Activated naive CD8-positive, alpha-beta T cell treated with anti-CD3 and anti-CD28 coated beads for 36 hours (primary cell): ENCODE measurements at places on chromosomes 2 and 18.

- DNase-seq, result no peak
Measured at GRCh38 chr2:128628206-128628605, 309.5 kb upstream of the HS6ST1 start.

- no peak for DNase-seq
Measured at GRCh38 chr2:66686755-66687154, 251.8 kb downstream of the MEIS1 start.

DNA sequence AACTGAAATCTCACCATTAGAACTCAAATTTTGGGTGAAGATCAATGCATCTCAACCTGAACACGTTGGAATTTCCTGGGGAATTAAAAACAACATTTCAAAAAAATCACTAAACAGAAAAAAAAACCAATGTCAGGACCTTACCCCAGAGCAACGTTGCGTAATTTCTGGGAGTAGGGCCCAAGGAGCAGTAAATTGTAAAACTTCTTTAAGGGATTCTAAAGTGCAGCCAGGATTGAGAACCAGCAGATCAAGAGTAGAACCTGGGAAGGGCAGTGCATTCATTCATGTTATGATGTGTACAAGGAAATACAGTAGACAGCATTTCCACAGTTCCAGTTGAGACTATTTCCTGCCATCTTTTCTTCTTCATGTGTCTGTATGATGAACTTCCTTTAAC lies 56.9 kb downstream of the RHBDD1 start:
- no peak for DNase-seq

GRCh38 chr2:222760301-222760897 lies 88.9 kb downstream of the MOGAT1 start:
- no peak for DNase-seq

DNA sequence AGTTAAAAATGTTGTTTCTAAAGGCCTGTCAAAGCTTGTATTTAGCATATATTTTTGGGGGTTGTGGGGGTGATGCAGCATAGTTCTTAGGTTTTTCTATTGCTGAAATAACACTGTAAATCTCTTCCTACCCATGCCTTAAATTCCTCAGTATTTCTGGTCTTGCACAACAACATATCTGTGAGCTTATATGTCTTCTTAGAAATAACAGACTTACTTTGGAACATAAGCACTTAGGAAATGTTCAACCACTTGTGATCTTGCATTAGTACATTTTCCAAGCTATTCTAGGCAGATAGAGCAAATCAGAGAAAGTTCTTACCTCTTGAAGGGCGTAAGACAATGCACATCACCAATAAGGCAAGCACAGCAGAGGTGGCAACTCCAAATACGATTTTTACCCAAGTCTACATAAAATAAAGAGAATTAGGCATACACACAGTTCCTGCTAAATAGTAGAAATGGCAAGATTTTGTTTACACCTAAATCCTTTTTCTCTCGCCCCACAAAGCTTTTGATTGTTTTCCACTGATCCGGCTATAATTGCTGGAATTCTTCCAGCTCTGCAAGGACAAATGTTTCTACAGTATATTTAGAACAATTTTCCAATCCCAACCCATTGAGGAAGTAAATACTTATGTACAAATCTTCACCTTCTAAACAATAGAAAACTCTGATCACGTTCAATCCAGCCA lies 512 bp downstream of the FAP start:
- DNase-seq, result no peak

DNA sequence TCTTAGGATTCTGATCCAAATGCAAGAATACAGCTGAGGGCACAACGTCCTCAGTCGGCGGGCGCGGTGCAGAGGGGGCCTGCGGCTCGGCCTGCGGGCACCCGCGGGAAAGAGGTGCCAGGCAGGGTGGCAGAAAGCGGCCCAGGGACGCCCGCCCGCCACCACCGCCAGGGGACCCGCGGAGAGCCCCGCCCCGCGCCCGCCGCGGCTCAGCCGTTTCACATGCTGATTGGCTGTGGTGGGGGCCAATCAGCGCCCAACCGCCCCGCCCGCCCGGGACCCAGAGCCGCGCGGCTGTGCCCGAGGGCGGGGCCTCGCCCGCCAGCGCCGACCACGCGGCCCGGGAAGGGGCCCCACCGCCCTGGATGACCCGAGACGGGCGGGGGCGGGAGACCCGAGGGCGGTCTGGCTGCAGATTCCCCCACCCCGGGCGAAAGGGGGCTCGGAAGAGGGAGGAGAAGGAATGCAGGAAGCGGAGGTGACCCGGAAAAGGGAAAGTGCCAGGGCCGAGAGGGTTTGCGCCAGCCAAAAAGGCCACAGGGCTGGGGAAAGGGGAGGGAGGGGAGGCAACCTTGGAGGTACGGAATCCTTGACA lies 8.0 kb downstream of the IRS1 start:
- DNase-seq, result peak; percentile 95

GRCh38 chr18:35730691-35731370 lies 149.3 kb downstream of the GALNT1 start:
- DNase-seq, result no peak
